ENCODE measurements at places on chromosomes 6 and 20.
A peak's percentile ranks its signal among the peaks of the same experiment; 100 is the strongest.

GRCh38 chr6:136491251-136491650 is 59.0 kb downstream of the MAP7 start:
- DNase-seq, result no peak

GRCh38 chr6:157946053-157946617 is 35.5 kb upstream of the SYNJ2 start:
- DNase-seq, result no peak

DNA sequence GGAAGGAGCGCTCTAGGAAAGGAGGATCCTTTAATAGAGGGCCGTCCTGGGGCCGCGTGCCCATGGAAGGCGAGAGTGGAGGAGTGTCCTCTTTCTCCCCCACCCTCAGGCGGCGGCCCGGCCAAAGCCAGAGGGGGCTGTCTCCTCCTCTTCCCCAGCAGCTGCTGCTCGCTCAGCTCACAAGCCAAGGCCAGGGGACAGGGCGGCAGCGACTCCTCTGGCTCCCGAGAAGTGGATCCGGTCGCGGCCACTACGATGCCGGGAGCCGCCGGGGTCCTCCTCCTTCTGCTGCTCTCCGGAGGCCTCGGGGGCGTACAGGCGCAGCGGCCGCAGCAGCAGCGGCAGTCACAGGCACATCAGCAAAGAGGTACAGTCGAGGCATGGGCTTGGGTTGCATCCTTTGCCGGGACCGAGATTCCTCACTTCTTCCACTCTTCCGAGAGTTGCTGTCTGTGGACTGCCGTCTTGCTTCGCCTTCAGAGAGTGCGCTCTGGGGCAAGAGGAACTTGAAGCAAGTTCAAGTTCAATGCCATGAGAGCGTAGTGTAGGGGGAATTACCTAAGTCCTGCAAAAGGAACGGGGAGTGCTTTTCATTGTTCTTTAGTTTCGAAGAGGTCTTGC is at the start of gene LAMA2:
Gene LAMA2, plus strand, starts transcription at position 148 of the 621 bp plus-strand sequence. Its CDS starts 108 bp downstream, at position 256.
- no peak for DNase-seq

DNA sequence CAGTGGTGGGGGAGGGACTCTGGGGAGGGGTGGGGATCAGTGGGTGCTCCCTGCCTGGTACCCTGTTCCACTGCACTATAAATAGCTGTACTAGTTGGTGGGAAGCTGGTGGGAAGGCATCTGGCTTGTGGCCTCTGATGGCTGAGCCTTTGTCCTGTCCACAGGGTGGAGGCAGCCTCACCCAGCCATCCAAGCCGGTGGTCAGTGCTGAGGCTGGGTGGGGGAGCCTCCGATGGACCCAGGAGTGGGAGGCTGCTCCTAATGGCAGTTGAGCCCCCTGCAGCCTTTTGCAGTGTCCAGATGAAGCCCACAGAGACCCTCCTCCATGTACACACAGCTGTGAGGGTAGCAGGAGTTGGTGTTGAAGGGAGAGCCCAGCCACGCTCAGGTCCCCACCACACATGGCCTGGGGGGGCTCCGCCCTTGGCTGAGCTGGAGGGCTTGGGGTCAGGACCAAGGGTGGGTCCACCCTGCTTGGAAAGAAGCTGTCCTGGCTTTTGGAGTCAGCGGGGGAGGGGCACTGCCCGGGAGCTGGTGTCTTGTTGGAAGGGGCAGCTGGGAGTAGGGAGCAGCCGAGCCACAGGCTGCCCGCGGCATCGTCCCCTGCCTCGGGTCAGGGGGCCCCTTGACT is 2.5 kb downstream of the PPDPF start:
- DNase-seq, result no peak

GRCh38 chr6:1215884-1216487 is 95.9 kb upstream of the FOXQ1 start:
- no peak for DNase-seq

DNA sequence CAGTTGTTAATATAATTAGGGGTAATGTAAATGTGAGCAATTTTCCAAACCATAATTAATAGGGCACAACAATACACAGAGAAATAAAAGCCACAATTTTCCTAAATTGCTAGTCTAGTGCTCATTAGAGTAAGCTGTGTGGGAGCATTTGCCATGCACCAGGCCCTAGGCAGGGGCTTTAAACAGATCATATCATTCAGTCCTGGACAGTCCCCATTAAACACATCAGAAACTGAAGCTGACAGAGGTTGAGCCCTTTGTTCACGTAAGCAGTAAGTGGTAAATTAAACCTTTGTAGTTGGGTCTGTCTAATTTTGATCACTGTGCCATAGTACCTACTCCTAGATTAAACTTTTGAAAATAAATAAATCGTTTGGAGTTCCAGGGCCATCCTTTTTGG is 931.1 kb downstream of the C6orf118 start:
- no peak for DNase-seq

GRCh38 chr6:32086661-32087573 is 22.2 kb downstream of the TNXB start:
- DNase-seq, result peak; percentile 9

DNA sequence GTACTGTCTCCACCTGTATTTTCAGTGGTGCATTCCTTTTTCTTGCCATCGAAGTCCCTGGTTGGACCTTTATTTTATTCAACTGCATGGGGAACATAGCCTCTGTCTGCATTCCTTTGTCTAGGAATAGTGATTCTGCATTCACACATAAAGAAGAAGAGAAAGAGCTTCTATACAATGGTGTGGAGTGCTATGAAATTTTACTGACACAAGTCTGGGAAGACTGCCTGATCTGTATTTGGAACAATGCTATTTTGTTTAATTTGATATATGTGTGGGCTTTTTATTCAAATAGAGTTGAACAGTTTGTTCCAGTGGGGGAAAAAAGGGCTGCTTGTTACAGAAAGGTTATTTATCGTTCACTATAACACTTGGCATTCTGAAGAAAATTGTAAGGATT is 375.7 kb upstream of the POU3F2 start:
- no peak for DNase-seq

DNA sequence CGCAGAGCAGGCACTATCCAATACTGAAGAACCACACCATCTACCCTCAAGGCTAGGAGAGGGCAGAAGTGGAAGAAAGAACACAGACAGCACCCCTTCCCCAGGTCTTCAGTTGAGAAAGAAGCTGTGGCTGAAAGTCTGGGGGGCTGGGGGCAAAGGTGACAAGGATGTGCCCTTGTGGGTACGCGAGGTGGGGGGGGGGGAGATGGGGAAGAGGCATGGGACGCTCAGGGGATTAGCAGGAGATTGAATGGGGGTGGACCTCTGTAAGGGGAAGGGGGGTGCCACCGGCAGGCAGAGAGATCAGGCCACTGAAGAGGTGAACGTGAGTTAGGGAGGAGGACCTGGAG is 1.1 kb downstream of the B4GALT5 start:
- no peak for DNase-seq

DNA sequence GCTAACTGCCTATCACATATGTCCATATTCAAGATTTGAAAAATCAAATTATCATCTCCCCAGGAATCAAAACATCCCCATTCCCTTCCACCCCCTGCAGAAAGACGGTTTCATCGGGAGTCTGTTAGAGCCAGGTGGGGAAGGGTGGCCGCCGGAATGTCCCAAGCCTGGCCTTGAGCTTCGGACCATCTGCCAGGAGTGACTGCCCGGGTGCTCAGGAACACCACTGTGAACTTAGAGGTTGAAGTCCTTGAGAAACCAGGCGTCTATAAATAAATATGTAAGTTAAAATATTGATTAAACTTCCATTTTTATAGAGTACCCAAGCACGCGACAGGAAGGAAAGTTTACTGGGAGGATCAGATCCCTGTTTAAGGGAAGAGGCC is 250.8 kb downstream of the DLL1 start:
- no peak for DNase-seq

GRCh38 chr6:3841711-3842565 is 7.2 kb upstream of the FAM50B start:
- DNase-seq, result no peak

GRCh38 chr20:37627060-37627766 is 66.6 kb upstream of the CTNNBL1 start:
- peak; percentile 14 for DNase-seq

GRCh38 chr6:3721810-3722621 is 29.5 kb downstream of the PXDC1 start:
- no peak for DNase-seq

- no peak for DNase-seq
These were observed 9.6 kb downstream of the DACT2 start for GRCh38 chr6:168309997-168310396.

DNA sequence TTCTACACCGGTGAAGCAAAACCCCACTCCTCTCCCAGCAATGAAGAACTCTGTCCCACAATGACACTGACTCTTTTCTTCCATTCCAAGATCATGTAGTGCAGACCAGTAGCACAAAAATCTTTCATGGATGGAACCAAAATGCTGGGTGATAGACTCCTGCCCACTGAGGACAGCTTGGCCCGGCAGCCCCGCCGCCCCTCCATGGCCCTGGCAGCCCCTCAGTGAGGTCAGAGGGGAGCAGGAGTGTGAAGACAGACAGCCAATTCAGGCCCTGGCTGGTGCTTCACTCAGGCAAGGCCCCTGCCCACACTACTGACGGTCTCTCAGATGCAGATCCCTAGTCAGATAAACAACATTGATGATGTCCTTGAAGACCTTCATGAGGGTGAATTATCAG is 131.9 kb upstream of the SYNDIG1 start:
- no peak for DNase-seq

DNA sequence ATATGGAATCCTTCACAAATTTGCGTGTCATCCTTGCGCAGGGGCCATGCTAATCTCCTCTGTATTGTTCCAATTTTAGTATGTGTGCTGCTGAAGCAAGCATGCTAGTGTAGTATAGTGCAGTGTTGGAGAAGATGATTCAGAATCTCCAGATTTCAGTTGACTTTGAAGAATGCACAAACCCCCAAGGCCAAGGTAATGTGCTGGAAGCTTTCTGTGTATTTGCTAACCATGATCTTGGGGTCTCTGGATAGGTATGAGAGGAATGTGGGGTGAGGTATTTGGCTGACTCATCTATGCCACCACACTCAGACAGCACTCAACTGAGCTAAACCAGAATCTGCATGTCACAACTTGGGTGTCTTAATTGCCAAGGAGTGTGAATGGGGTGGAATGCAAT is 42.6 kb upstream of the DEK start:
- DNase-seq, result no peak

DNA sequence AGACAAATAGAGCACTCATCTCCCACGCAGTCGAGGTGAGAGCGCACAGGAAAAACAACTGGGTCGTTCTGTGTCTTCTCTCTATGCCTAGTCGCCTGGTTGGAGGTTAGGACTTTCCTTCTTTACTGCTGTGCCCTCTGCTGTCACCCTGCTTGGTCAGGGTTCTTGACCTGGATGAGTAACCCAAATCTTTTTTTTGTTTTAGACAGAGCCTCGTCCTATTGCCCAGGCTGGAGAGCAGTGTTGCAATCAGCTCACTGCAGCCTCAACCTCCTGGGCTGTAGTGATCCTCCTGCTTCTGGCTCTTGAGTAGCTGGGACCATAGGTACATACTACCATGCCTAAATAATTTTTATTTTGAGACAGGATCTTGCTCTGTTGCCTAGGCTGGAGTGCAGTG is 24.5 kb downstream of the PRPF6 start:
- DNase-seq, result no peak

GRCh38 chr6:135994857-135995544 is 143.5 kb downstream of the PDE7B start:
- no peak for DNase-seq

DNA sequence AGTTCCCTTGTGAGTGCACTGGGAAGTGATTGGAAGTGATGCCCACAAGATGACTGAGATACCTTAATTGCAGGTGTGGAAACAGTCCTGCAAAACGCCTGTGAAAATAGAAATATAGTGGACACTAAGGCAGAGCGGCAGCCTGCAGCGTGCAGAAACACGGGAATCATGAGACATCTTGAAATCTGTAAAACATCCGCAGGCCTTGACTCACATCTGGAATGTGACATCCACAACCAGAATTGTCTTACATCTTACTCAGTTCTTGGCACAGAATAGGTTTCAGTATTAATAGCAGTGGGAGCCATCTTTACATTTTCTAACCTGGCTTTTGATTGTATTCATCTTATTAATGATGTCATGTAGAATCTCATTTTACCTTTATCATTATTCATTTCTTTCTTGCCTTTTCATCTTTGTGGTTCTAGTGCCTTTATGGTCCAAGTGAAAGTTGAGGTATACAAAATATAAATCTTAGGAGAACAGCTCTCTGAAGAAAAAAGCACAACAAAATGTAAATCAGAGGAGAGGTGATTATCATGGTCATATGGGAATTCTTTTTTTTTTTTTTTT is 44.6 kb downstream of the CDYL start:
- DNase-seq, result no peak

GRCh38 chr6:130717657-130718056 is 109.5 kb upstream of the SMLR1 start:
- no peak for DNase-seq

- no peak for DNase-seq
These were observed 8.7 kb upstream of the RAMACL start for GRCh38 chr6:166595061-166595780.

GRCh38 chr20:15584507-15584906 is 988.7 kb downstream of the KIF16B start:
- DNase-seq, result no peak

GRCh38 chr20:1803061-1803931 is 91.9 kb upstream of the SIRPA start:
- no peak for DNase-seq

- DNase-seq, result no peak
These were observed 157.7 kb upstream of the MMS22L start for GRCh38 chr6:97440590-97441176.

GRCh38 chr20:58251979-58252591 is 23.6 kb upstream of the ANKRD60 start:
- no peak for DNase-seq

- no peak for DNase-seq
These were observed 84.5 kb downstream of the NRN1 start for GRCh38 chr6:5922230-5922629.

DNA sequence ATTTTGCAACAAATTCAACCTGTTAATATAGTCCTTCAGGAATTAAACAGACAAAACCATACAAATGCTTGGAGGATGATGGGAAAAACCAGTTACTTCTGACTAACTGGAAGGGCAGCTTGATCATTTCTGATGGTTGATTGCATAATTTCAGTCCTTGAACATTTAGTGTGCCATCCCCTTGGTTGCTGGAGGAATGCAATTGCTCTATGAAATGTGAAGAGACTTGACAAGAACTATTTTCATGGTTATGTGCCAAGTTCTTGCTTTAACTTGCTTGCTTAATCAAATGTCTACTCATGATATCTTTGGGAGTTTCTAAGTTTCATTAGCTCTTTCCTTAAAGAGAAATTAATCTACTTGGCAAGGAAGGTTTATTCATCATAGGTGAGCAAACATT is 45.2 kb downstream of the ANKEF1 start:
- DNase-seq, result no peak

GRCh38 chr6:117907601-117908245 is 659 bp downstream of the SLC35F1 start:
- no peak for DNase-seq

- no peak for DNase-seq
These were observed 64.1 kb downstream of the C6orf118 start for GRCh38 chr6:165245287-165245686.
